Activated naive CD4-positive, alpha-beta T cell treated with anti-CD3 and anti-CD28 coated beads, Interleukin-2, amount 10 ng/mL, durations not matched to agents 7 days and 5 days (primary cell): ENCODE measurements at places on chromosomes 1 and 21.

DNA sequence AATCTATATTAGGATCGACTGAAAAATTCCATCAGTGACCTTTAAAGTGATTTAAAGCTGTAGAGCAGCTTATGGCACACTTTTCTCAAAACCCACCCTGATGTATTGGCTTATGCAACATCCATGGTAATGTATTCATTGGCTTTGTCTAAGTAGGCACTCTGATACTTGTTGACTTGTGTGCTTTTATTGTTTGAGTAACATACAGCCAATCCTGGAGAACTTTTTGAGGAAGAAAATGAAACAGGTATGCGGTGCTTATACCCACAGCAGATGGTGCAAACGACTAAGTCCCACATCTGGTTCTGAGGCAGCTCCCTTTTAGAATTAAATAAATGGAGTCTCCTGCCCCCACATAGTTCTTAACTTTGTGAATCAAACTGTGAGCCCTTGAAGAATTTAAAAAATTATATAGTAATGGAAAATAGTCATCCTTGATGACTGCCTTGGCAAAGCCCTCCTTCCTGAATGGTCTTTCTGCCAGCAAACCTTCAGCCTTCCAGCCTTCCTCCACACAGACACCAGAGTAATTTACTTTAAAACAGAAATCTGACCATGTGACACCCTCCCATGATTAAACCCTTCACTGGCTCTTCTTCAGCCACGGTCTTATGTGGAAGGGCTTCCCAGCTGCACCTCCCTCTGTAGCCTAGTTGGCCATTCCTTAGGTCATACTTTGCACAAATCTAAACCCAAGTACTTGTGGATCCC is 116.0 kb downstream of the BCAR3 start:
- no peak for DNase-seq

DNA sequence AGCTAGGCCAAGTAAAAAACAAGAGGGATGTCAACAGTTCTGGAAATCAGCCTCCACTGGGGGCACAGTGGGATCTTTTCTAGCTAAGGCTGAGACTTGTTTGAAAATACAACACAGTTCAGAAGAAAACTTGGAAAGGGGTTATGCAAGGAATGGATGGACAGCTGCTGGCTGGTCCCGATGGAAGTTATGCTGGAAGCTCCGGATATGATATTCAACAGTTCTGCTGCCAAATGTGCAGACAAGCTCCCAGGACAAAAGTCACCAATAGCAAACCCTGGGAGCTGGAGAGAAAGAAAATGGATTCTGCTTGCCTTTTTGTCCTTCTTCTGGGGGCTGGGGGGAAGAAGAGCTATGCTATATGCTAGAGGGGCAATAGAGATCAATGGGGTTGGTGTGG is 14.3 kb downstream of the LMX1A start:
- no peak for DNase-seq

DNA sequence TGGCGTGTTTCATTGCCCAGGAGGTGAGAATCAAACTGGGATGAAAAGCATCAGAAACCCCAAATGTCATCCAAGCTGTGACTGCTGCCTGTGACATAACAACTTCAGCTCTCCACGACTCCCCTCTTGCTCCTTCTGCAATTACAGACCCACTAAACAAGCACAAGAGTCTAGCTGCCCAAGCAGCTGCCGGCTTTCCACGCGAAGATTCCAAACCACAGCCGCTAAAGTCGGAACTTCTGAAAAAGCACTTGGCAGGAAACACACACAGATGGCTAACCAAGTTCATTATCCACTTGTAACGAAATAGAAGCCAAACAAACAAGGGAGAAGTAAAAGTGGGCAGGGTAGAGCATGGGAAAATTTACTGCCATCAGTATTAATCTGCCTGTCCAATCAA is 198.1 kb downstream of the SLC35F3 start:
- DNase-seq, result no peak

- DNase-seq, result no peak
These were observed 49.1 kb upstream of the LAPTM5 start for GRCh38 chr1:30806381-30807317.

DNA sequence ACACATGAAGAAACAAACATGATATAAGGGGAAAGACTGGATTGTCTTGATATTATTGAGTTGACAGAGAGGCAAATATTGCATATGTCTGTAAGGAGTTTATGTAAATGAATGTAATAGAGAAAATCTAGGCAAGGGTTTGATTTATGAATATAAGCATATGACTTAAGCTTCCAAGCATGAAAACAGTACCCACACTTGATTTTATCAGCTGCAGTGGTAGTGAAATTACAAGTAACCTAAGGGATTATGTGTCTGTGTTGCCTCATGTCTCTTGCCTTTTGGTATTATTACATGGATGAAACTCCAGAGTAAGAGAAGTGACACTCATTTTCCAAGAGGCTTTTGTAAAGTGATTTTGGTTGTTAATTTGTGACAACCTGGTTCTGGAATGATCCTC is 1678.9 kb downstream of the KCNT2 start:
- no peak for DNase-seq

DNA sequence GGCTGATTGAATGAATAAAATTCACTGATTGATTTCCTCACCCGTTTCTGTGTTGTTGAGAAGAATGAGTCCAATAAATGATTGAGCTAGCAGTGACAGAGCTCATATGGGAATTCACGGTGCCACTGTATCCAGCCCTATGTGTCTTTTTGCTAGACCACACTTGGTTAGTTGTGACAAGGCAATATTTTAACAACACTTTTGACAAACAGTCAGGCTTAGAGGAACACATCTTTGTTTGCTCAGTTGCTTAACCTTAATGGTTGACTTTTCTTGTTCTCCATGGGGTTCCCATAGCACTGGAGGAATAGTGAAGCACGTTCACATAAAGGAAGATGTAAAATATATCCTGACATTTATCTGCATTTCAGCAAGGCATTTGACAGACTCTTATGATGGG is 273.9 kb upstream of the DEPDC1 start:
- DNase-seq, result no peak

DNA sequence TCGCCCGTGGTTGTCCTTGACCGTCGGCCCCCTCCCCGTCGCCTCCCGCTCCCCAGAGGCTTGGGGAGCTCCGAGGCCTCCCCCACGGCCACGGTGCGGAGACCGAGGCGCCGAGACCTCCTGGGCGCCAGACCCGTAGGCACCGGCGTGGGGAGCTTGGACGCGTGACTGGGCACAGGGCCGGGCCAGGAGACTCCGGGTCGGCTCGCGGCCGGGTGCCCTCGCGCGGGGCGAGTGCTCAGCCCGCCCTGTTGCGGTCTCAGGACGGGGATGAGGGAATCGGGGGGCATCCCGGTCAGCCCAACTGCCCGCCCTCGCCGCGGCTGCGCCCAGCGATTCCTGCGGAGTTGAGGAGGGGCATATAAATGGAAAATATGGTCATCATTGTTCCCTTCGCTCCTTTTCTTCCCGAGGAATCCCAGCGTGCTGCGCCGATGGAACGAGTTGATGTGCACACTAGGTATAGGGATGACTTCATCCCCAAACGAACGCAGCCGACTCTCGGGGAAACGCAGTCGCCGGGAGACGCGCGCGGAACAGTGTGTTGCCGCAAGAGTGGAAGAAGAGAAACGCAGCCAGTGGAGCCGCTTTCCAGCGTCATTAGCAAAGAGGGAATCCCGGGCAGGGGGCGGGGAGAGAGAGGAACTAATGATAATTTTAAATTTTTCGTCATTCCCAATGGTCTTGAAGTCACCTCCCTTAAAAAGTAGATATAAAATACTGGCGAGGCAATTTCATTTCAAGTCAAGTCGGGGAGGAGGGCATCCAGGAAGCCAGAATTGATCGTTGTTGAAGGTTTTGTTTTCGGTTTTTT is 747 bp upstream of the ENAH start:
- peak; percentile 35 for DNase-seq

GRCh38 chr1:215539803-215540570 is 27.1 kb upstream of the KCTD3 start:
- DNase-seq, result no peak

DNA sequence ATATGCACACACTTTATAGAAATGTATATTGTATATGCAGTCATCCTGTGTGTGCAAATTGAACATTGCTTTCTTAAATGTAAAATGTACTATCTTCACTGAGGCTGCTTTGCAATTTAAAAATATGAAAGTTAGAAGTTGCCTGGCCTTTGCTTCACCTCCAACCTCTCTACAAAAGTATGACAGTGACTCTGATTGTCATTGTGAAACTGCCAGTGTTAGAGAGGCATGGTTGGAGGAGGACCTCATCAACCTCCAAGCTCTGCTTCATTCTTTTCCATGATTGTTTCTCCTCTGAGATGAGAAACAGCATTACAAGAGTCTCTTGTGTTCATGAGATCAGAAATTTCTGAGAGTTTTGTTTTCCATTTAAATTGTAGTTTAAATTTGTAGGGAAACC is 185.5 kb downstream of the ZC3H11B start:
- DNase-seq, result no peak

GRCh38 chr1:209485167-209485566 is 98.3 kb upstream of the CAMK1G start:
- DNase-seq, result no peak

- no peak for DNase-seq
These were observed 80.8 kb upstream of the HNRNPU start for GRCh38 chr1:244945109-244945671.

GRCh38 chr1:5651964-5652821 is 340.0 kb downstream of the NPHP4 start:
- DNase-seq, result no peak

- no peak for DNase-seq
These were observed 3.2 kb upstream of the DENND1B start for GRCh38 chr1:197778366-197778945.

DNA sequence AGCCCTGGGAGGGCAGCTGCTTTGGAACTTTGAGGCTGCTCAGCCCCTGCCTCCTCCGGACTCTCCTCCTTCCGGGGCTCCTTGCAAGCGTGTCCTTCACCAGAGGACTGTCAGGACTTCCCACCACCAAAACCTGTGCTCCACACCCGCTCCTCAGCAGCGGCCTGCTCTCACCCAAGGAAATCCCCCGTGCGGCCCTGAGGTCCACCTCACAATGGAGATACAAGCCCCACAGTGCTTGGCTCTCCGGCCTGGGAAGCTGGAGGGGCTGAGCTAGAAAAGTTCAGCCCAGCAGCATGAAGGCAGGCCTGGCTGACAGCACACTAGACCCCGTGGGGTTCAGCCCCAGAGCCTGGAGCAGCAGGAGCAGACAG is 33.6 kb downstream of the PGBD5 start:
- DNase-seq, result no peak

DNA sequence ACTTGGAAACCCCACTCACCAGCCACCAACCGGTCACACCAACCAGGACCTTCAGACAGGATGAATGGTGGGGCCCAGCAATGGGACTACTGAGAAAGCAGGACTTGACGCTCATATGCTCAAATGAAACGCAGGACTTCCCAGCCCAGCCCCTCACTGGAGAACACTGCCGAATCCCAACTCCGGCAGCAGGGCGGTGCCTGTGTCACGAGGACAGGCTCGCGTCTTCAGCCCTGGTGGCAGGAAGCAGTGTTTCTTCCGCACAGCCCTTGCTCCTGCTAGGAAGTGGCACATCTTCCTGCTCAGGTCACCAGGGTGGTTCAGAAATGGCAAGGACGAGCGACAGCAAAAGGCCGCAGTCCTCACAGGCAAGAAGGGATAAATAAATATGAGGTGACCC is 38.9 kb downstream of the CD58 start:
- no peak for DNase-seq

- no peak for DNase-seq
These were observed 128.3 kb upstream of the C1orf21 start for GRCh38 chr1:184258525-184258924.

DNA sequence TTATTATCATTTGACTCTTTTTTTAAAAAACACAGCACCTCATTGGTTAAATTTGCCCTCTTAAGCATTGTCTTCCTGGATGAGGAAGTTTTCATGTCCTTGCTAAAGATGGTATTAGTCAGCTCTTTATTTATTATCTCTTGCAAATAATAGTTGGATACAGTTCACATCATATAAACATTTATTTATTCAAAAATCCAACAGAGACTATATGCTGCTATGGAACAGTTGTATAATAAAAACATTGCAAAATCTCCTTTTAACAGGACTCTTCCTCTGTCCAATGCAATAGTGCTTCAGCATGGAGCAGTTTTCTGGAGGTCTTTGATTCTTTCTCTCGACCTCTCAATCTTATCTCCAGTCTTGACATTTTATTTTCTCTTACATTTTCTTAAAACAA is 49.5 kb upstream of the VCAM1 start:
- DNase-seq, result no peak

GRCh38 chr1:60848583-60849188 is 233.7 kb upstream of the NFIA start:
- no peak for DNase-seq

GRCh38 chr1:1407636-1408318 is 684 bp upstream of the MRPL20 start:
- peak; percentile 51 for DNase-seq

- peak; percentile 67 for DNase-seq
These were observed 26.8 kb downstream of the PTTG1IP start for GRCh38 chr21:44846485-44847260.

GRCh38 chr1:29631361-29631760 is 395.0 kb downstream of the PTPRU start:
- no peak for DNase-seq

GRCh38 chr1:113893267-113893666 is 5.9 kb upstream of the BCL2L15 start:
- no peak for DNase-seq

- no peak for DNase-seq
These were observed 138.6 kb downstream of the SYT14 start for GRCh38 chr1:210076620-210077019.

GRCh38 chr1:64505232-64505943 is 35.5 kb downstream of the CACHD1 start:
- DNase-seq, result peak; percentile 69

DNA sequence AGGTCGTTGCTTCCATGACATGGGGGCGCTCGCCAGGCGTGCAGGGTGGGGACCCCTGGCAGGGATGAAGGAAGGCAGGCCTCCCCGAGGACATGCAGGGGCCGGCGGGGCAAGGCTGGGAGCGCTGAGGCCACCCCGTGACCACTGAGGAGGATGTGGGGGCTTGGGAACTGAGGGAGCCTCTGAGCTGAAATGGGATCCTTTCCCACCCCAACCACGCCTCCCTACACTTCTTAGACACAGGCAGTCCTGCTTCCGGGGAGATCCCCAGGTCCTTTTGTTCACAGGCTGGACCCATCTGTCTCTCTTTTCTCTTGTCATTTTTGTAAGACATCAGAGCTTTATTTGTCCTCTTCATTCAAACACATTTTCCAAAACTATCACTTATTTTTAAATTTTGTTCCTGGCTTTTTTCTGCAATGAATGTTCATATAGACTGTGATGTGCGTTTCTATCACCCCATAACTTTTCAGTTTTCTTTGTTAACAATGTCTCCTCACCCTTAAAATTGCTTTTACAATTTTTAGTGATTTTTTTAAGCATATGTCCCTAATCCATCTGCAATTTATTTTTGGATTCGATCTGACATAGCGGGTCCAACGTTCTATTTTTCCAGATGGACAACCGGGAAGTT is 156.7 kb upstream of the BACE2 start:
- no peak for DNase-seq

- DNase-seq, result no peak
These were observed 10.0 kb upstream of the CDA start for GRCh38 chr1:20578721-20579395.

GRCh38 chr1:73948055-73948454 is 249.9 kb downstream of the LRRIQ3 start:
- no peak for DNase-seq
